ENCODE measurements at places on chromosomes 2 and 18. TPM values are rescaled to one million over a fixed set of nuclear protein-coding genes. Genes with fewer than 3 reads are reported as not detected.

GRCh38 chr2:186562209-186562578 is 27.7 kb upstream of the ITGAV start:
- no peak for DNase-seq

GRB14 gene
- 1.1 TPM for total RNA-seq

GRCh38 chr2:150012986-150013385 is 425.4 kb upstream of the MMADHC start:
- DNase-seq = peak; percentile 76

- DNase-seq = no peak
These were observed 233.7 kb upstream of the SPOPL start for GRCh38 chr2:138267902-138268254.

EMX1 gene
- total RNA-seq = not detected

GRCh38 chr2:84735389-84735788 is 145.5 kb downstream of the TRABD2A start:
- DNase-seq = no peak

PPM1G gene
- 33.1 TPM for total RNA-seq

BOLL gene
- 0.10 TPM for total RNA-seq

- DNase-seq = no peak
These were observed 148.4 kb downstream of the SH3RF3 start for GRCh38 chr2:109277406-109277805.

GRCh38 chr2:229226382-229226781 is 44.7 kb downstream of the PID1 start:
- DNase-seq = peak; percentile 51

DNA sequence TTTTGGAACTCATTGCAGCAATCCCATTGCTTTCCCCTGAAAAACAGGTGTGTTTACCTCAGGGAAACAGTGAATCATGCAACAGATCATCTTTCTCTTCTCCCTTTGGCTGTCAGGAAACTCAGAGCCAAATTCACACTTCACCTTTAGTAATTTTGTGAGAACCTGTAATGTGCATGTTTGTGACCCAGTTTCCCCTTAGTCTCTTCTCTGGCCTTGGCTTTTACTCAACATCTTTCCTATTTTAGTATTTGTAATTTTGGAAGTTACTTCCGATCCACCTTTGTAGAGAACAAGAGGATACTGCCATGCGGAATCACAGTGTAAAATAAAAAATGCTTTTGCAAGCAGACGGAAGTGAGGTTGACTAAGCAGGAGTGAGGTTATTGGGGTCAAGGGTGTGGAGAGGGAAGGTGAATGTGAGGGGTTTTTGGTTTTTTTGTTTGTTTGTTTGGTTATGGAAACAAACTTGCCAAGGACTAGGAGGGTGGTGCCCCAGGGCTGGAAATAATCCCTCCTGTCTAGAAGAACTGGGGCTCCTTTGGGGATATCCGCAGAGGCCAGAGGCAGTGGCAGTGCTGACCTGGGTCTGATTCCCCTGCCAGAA is 14.0 kb downstream of the ASPRV1 start:
- DNase-seq = no peak

RAB17 gene
- 0.59 TPM for total RNA-seq

ALLC gene
- not detected for total RNA-seq

DNA sequence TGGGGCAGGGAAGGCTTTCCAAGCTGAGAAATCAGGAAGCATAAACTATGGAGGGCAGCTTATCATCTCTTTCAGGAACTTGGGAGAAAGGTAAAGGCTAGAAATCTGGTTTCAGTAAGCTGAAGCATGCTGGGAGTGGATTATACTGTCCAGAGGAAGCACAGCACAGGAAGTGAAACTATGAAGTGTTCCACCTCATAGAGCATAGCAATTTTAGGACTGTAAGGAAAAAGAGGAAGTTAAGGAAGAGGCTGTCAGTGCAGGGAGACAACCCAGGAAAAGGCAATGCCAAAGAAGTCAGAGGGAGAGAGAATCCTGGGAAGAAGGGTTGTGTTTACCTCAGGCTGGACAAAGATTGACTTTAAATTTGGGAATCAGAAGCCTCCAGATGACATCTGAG is 51.9 kb downstream of the EFEMP1 start:
- DNase-seq = no peak

- no peak for DNase-seq
These were observed 103.6 kb downstream of the TMX3 start for GRCh38 chr18:68611311-68611710.

DNA sequence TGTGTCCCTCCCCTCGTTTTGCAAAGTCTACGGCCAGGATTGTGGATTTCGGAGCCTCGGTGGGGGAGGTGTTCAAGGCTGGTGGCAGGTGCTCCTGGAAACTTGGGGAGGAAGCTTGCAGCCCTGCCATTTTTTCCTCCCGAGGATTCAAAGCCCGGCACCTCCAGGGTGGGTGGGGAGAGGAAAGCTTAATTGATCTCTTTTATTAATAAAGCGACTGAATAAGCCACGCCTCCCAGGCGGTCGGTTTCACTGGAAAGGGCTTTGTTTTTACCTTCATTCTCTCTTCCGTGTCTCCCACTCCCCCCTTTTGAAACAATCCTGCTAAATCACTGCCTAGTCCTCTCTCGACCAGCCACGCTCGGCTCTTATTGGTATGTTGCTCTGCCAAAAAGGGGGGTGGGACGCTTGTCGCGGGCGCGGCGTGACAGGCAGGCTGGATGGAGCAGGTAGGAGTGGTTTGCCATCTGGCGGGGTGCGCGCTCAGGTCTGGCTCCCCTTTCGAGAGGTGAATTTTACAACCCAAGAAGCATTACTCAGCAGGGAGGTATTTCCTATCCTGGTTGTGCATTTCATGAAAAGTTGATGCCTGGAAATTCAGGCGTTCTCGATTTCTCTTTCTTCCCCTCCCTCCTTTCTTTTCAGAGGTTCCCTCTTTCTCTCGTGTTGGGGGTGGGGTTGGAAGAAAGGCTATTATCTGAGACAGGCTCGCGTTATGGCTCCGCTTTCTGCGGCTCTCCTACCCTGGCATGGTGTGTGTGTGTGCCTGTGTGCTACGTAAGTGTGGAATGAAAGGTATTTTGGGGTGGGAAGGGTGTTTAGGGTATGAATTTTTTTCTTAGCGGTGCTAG is 1.4 kb downstream of the NEDD4L start:
- DNase-seq = no peak

- no peak for DNase-seq
These were observed 8.8 kb downstream of the FOSL2 start for GRCh38 chr2:28401411-28401810.

SETBP1 gene
- 24.1 TPM for total RNA-seq

NMS gene
- not detected for total RNA-seq

TGFA gene
- 21.8 TPM for total RNA-seq

DNA sequence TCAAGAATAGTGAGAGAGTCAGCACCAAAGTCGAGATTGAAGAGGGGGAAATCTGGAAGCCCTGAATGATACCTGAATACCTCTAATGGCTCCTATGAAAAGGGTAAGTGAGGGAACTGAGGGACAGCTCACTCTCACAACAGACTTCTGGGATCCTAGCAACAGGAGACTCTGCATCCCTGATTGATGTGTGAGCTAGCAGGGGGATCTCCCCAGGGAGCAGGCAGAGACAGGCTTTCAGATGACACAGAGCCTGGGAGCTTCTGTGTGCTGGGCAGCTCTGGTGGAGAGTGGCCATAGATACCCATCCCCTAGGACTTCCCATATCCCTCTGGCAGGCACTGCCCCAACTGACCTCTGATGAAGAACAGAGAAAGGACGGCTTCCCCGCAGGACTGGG is 206.2 kb downstream of the EXOC6B start:
- no peak for DNase-seq

- DNase-seq = no peak
These were observed 30.5 kb downstream of the TTN start for GRCh38 chr2:178776751-178777150.

NEUROD1 gene
- not detected for total RNA-seq

GRCh38 chr2:161172901-161173540 is 12.8 kb downstream of the TANK start:
- no peak for DNase-seq

COL4A4 gene
- 0.30 TPM for total RNA-seq

DNA sequence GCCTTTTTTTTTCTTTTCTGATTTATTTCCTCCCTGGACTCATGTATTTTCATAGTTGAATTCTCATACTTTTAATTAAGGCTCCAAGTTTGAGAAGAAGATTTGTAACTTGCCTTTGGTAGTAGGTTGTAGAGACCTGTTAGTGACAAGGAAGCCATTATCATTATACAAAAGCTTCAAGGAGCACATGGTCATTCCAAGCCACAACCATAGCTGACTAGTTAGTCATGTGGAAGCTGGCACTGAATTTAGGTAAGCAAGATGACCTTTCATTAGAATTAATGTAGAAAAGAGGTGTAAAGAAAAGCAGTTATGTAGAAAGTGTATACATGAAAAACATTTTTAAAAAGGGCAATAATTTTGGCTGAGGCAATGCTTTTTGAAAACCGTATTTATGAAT is 89.7 kb downstream of the LRP1B start:
- no peak for DNase-seq

Measured in skin of body (tissue), 3 donors.